ENCODE measurements at places on chromosomes 3 and 15. TPM values are rescaled to one million over a fixed set of nuclear protein-coding genes. Genes with fewer than 3 reads are reported as not detected.

GRCh38 chr15:36791844-36792571, 212.6 kb downstream of the CDIN1 start:
- DNase-seq: no peak
- no peaks in the 10 kb centered on the region for H3K4me1 ChIP-seq
- no peak overlapping the region for H3K4me3 ChIP-seq
- peaks cover 5% of the 10 kb centered on the region for H3K27me3 ChIP-seq
- no peak overlapping the region for H3K27ac ChIP-seq

GPR149 gene
- total RNA-seq: not detected

DNA sequence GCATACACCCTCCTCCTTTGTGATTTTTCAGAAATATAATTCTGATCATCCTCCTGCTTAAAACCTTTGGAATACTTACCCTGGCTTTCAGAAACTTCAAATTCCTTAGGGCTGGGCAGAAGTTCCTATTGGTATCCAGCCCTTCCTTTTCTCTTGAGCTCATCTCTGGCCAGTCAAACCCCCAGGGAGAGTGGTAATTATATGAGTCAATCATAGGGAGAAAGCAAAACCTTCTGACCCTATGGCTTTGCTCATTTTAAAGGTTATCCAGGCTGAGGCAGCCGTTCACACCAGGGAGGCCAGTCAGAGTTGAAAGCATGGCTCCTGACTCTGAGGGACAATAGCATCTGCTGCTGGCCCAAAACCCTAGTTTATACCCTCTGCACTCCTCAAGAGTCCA, 23.9 kb upstream of the CTNNB1 start:
- H3K27me3 ChIP-seq: no peaks in the 10 kb centered on the region
- no peak overlapping the region for H3K4me3 ChIP-seq
- no peaks in the 10 kb centered on the region for H3K36me3 ChIP-seq
- peak; percentile 58 for DNase-seq

DNA sequence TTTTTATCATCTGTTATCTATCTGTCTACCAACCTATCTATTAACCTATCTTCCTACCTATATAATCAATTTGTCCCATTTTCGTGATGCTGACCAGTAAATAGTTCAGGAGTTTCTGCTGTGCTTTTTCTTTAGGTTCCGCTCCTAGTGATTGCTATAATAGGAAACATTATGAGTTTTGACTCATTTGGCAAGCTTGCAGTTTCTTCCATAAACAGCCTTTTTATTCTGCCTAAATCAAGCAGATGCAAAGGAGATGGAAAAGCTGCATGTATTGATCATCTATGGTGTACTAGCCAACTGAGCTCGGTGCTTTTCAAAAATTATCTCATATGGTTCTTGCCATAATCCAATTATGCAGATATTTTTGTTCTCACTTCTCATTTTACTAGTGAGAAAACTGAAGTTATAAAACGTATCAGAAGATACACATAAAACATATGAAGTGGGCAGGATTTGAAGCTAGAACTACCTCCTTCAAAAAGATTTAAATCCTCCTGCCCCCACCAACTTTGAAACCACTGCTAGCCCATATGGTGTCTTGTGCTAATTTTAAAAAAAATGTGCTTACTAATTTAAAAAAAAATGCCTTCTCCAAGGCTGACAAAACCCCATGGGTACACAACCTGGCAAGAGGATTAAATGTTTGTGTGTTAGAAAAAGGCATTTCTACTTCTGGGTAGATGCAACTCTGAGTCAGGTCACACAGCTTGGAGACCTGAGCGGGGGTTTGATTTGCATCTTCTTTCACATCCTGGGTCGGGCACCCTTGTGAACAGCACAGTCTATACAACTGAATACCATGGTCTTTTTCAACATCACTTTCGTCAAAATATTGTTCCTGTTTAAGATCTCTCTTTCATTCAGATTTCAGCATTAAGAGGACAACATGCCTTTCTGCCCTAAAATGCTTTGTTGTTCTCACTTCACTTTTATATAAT, 267.0 kb downstream of the CHL1 start:
- no peaks in the 10 kb centered on the region for H3K27me3 ChIP-seq
- no peaks in the 10 kb centered on the region for H3K36me3 ChIP-seq
- no peak for DNase-seq

- no peaks in the 10 kb centered on the region for H3K4me1 ChIP-seq
- DNase-seq: no peak
- no peaks in the 10 kb centered on the region for H3K36me3 ChIP-seq
Measured at GRCh38 chr3:59432665-59433064, 382.8 kb upstream of the CFAP20DC start.

KBTBD13 gene
- total RNA-seq: not detected

GRCh38 chr3:70840106-70840870, 527.9 kb upstream of the MDFIC2 start:
- H3K4me3 ChIP-seq: no peak overlapping the region
- no peak overlapping the region for H3K27ac ChIP-seq
- H3K4me1 ChIP-seq: no peaks in the 10 kb centered on the region
- H3K36me3 ChIP-seq: no peaks in the 10 kb centered on the region
- DNase-seq: peak; percentile 57

DNA sequence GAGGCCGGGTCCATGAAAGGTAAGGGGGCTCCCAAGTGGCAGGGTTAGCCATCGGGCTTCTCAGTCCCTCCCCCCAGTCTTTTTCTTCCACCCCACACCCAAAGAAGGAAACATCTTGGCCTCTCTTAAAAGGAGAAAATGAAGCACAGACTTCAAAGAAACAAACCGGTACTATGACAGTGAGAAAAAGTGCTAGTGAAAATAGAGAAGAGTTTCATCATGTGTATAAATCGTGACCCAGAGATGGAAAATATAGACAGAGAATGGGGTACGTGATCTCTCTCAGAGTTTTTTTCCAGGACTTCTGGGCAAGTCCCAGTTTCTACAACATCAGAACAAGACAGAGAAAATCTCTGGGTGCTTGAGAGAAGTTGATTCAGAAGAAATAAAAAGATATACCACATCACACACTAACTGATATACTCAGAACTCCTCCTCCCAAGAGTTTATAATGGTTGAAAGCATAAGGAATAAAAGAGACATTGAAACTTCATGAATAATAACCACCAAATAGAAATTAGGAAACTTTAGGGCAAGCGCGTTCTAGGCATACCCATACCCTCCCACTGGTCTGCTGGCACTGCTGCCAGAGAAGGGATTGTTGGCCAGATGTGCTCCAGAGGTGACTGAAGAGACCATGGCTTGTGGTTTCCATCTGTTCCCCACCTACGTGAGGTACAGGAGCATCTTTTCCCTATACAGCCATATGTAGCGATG, 318.9 kb upstream of the CHRM5 start:
- no peak overlapping the region for H3K4me3 ChIP-seq
- no peak overlapping the region for H3K27ac ChIP-seq
- no peaks in the 10 kb centered on the region for H3K4me1 ChIP-seq

DNA sequence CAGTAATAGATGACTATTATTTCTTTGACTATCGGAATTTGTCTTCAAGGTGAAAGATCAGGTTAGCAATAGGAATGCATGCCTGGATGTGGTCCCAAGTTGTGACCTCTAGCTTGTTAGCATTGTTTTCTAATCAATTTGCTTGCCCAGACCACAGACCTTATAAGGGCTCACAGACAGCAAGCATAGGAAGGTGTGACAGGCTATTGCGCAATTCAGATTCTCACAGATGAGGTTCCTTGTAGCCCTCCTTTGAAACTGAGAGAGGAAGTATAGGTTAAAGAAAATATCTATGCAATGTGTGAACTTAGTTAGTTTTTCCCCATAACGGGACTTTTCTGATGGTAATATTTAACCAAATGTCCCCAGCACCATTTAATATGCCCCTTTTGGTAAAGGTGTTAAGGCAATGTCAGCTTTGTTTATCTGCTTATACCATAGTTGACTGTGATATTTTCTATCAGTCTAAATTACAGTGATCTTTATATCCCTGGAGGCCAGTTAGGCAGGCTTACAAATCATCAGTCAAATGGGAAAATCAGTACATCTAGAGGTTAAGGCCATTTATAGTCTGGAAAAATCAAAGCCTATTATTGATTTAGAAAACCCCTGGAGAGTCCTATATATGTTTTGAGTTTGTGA, 168.1 kb upstream of the MBNL1 start:
- H3K27ac ChIP-seq: no peak overlapping the region
- H3K36me3 ChIP-seq: no peaks in the 10 kb centered on the region
- H3K4me1 ChIP-seq: no peaks in the 10 kb centered on the region
- H3K4me3 ChIP-seq: no peak overlapping the region

DNA sequence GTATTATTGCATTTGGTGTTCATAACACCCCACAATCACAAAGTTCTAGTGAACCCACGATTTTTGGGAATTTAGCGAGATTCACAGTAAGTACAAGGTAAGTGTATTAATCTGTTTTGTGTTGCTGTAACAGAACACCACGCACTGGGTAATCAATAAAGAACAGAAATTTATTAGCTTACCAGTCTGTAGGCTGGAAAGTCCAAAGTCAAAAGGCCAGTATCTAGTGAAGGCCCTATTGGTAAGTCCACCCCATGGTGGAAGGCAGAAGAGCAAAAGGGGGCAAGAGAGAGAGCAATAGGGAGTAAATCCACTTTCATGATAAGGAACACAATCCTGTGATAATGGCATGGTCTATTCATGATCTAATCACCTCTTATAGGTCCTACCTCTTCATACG, 190.3 kb upstream of the KCNMB2 start:
- H3K27me3 ChIP-seq: no peaks in the 10 kb centered on the region
- peaks cover 9% of the 10 kb centered on the region for H3K4me1 ChIP-seq
- no peak overlapping the region for H3K27ac ChIP-seq

- no peak overlapping the region for H3K27ac ChIP-seq
- H3K27me3 ChIP-seq: no peaks in the 10 kb centered on the region
- DNase-seq: no peak
- no peaks in the 10 kb centered on the region for H3K4me1 ChIP-seq
Measured at GRCh38 chr3:50111757-50112156, 23.0 kb downstream of the RBM5 start.
